ENCODE measurements at places on chromosomes 13 and 19. TPM values are rescaled to one million over a fixed set of nuclear protein-coding genes. Genes with fewer than 3 reads are reported as not detected.

GRCh38 chr13:66567899-66568612, 662.1 kb downstream of the PCDH9 start:
- DNase-seq, result no peak

- DNase-seq, result no peak
These were observed at the start of gene LEUTX for GRCh38 chr19:39778763-39779162. TSS of gene LEUTX (plus strand) at chr19:39778854. CDS start at chr19:39778921, 67 bp downstream.

The C19orf33 gene
- total RNA-seq, result 300 TPM

GRCh38 chr13:112345826-112346172, 30.4 kb upstream of the SPACA7 start:
- DNase-seq, result no peak

The INTS6 gene
- total RNA-seq, result 23.2 TPM

GRCh38 chr13:79258489-79258888, 147.6 kb downstream of the RBM26 start:
- no peak for DNase-seq

The URAD gene
- not detected for total RNA-seq

- DNase-seq, result peak; percentile 68
These were observed 9.9 kb downstream of the LMTK3 start for GRCh38 chr19:48501494-48502349.

DNA sequence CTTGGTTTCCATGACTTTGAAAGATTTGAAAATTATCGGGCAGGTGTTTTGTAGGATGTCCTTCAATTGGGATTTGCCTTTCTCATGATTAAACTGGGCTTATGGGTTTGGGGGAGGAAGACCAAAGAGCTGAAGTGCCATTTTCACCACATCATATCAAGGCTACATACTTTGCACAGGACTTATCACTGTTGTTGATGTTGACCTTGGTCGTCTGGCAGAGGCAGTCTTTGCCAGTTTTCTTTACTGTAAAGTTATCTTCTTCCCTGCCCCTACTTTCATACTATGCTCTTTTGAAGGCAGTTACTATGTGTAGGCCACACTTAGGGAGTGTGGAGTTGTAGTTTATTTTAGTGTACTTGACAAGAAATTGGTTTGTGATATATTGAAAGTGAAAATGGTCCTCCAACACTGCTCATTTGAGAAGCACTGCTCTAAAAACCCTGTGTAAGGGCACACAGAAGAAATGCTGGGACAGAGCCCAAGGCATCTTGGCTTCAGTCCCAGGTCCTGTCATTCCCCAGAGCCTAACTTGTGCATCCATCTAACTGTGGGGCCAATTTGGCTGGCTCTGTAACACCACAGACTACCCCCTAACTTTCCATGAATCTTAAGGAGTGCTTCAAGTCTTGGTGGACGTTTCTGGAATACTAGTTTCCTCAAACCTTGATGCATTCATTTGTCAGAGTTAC, 384.9 kb downstream of the KCNRG start:
- DNase-seq, result no peak

DNA sequence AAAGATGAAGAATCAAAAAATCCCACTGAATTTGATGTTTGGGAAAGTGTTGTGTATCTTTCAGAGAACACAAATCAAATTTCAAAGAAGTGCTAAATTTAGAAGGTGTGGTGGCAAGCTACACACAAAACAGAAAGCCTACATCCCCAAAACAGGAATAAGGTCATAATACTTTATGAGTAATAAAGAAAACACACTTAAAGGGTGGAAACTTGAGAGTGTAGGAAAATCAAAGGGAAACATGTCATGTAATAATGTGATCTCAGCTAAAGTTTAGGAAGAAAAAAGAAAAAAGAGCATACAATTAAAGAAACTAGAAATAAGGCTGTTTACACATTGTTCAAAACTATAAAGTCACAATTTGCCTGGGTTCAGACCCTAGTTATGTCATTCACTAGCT, 668.7 kb downstream of the PCDH17 start:
- no peak for DNase-seq

The CYP2A6 gene
- total RNA-seq, result not detected

GRCh38 chr19:17103177-17103576, 27.6 kb downstream of the MYO9B start:
- DNase-seq, result no peak

- DNase-seq, result no peak
These were observed 154.9 kb upstream of the KL start for GRCh38 chr13:32861304-32861703.

DNA sequence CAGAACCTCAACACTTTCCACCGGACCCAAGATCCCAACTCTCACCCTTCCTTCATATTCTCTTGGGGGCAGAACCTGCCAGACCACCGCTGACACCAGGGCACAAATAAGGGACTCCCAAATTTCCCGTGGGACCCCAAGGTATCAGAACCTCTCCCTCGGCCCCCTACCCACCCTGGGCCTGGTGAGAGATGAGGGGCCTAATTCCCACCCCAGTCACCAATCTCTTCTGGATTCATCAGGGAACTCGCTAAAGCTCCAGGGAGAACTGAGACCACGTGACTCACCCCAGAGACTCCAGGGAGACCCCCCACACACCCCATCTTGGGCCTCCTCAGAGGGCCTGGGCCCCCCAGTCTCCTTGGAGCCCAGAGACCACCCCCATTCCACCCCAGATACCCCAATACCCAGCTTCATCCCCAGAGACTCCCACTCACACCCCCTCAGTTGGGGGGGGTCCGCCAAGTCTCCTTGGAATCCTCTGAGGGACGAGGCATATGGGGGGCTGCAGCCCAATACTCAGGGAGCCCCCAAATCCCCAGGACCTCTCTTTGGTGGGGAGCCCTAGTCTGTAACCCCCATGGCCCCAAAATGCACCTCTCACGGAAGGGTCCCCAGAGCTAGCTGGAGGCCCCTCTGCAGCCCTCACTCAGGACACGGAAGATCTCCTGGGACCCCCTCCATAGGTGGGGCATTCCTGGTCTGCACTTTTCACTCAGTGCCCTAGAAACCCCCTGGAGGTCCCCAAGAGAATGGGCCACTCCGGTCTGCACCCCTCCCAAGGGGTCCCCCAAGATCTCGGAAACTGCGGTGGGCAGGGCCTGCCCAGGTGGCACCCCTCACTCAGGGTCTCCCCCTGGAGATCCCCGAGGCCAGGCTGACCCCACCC, 1.6 kb downstream of the LMNB2 start:
- no peak for DNase-seq

- DNase-seq, result peak; percentile 87
These were observed 103.4 kb upstream of the POSTN start for GRCh38 chr13:37701972-37702371.

DNA sequence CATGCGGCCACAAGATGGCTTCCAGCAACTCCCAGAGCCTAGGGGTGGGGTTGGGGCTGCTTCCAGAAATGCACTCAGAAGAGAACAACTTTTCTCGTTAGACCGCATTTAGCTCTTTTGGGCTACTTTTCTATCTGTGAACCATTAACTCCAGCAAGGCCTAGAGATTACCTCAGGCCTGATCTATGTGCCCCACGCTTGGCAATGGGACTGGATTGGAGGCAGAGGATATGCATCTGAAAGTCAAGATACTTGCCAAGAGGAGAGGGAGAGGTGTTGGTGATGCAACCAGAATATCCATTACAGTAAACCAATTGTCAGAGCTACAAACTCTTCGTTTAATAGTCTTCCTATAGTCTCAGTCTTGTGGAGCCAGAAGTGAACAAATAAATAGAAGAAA, 177.7 kb downstream of the TDRD3 start:
- no peak for DNase-seq

The MEIOSIN gene
- total RNA-seq, result not detected

- no peak for DNase-seq
These were observed 177.1 kb upstream of the RFC3 start for GRCh38 chr13:33640832-33641231.

The ZNF470 gene
- 2.9 TPM for total RNA-seq

DNA sequence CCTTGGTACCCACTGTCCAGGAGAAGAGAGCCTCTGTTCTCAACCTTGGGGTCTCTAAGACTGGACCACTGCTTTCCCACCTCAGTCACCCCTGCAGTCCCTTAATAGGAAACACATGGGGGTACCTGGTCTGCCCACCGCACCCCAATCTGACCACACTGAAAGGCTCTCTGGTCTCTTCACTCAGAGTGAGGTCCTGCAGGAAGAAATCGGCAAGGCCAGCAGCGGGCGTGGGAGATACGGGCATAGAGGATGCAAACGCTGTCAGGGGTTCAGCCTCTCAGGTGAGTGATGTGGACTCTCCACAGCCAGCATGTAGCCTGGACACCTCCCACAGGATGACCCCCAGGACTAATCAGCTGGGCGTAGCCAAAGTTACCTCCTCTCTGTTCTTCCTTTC, 3.5 kb downstream of the SIGLEC9 start:
- DNase-seq, result no peak

The KCNN4 gene
- total RNA-seq, result 8.8 TPM

GRCh38 chr13:33323801-33324510, 38.4 kb upstream of the STARD13 start:
- no peak for DNase-seq

- DNase-seq, result no peak
These were observed 502.4 kb downstream of the MYO16 start for GRCh38 chr13:109131698-109132257.

The IGFLR1 gene
- 8.8 TPM for total RNA-seq

GRCh38 chr19:30367421-30367820, 4.8 kb upstream of the ZNF536 start:
- no peak for DNase-seq

GRCh38 chr13:80572923-80573316, 232.0 kb upstream of the SPRY2 start:
- DNase-seq, result no peak

The OR10H1 gene
- not detected for total RNA-seq

DNA sequence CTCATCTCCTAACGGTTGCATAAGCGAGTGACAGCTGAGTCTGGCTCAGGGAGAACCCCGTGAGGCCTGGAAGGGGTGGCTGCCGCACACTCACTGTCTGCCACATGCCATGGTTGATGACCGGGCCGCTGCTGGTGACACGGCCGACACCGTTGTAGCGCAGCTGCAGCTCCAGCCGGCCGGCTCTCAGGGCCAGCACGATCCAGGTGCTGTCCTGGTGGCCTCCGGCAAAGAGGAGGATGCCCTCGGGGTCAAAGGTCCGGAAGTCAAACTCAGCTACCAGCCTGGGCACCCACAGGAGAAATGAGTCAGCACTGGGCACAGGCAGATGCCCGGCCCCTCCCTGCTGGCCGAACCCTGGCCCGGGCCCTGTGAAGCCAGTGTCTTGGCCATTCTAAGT, 31.7 kb downstream of the GAS6 start:
- DNase-seq, result no peak

The SOHLH2 gene
- not detected for total RNA-seq

DNA sequence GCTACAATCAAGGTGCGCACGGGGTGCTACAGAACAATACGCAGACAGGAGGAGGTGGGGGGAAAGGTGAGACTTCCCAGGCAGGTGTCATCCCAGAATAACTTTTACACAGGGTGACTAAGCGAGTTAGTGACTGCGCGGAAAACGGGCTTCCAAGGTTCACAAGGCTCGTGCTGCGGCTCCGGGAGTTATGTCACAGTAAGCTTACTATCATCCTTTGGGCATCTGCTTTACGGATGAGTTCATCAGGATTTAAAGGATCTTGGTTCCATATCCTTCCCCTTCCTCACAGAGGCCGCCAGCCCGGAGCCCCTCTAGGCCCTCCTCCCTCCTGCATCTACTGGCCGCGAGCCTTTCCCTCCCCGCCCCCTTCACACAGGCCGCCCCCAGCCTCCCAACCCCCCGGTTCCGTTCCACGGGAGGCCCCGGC, 474 bp upstream of the IFT88 start:
- DNase-seq, result peak; percentile 43

The SAFB2 gene
- total RNA-seq, result 23.8 TPM

The KLC3 gene
- total RNA-seq, result 8.9 TPM

DNA sequence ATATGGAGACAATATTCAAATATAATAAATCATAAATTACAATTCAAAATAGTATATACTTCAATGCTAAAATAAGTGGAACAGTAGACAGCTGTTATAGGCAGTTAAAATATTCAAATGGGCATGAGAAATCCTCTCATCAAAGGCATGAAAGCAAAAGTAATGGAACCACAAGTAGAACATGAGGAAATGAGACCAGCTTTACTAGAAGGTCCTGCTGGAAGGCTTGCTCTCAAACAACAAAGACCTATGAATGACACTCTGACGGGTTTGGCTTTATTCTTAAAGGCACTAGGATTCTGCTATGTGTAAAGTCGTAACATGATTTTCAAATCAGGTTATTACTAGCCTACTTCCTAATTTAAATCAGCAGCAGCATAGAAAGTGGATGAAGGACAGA, 148.1 kb downstream of the VWA8 start:
- DNase-seq, result no peak

The GPC5 gene
- 0.14 TPM for total RNA-seq

- no peak for DNase-seq
These were observed 13.5 kb downstream of the PPP1R13L start for GRCh38 chr19:45391346-45391745.

- DNase-seq, result no peak
These were observed 118.3 kb downstream of the LHFPL6 start for GRCh38 chr13:39484506-39485313.

The MEGF8 gene
- 45.0 TPM for total RNA-seq

The WDR83 gene
- total RNA-seq, result 15.7 TPM

- no peak for DNase-seq
These were observed 10.6 kb upstream of the NUP62 start for GRCh38 chr19:49939721-49940481.

GRCh38 chr19:28495046-28495445, 717.9 kb downstream of the UQCRFS1 start:
- DNase-seq, result no peak

DNA sequence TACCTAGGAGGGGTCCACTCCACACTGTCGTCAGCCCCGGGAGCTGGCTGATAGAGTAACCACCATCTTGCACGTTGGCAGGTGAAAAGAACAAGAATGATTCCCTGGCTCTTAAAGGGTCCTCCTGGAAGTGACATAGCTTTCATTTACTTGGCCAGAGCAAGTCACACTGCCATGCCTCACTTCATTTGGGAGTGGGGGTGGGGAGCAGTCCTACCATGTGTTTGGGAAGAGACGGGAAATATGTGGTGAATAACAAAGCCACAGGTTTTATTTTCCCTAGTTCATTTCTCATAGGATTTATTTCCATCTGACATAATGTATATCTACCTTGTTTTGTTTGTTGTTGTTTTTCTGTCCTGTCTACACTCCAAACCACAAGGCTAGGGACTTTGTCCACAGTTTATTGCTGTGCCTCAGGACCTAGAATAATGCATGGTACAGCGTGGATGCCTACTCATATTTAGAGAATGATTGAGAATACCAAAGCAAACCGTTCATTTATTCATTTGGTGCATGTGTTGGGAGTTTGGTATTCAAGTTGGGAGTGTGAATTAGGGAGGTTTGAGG, 26.8 kb downstream of the UBAC2 start:
- DNase-seq, result no peak

- DNase-seq, result no peak
These were observed 53.0 kb downstream of the ARHGEF7 start for GRCh38 chr13:111168107-111168506.

DNA sequence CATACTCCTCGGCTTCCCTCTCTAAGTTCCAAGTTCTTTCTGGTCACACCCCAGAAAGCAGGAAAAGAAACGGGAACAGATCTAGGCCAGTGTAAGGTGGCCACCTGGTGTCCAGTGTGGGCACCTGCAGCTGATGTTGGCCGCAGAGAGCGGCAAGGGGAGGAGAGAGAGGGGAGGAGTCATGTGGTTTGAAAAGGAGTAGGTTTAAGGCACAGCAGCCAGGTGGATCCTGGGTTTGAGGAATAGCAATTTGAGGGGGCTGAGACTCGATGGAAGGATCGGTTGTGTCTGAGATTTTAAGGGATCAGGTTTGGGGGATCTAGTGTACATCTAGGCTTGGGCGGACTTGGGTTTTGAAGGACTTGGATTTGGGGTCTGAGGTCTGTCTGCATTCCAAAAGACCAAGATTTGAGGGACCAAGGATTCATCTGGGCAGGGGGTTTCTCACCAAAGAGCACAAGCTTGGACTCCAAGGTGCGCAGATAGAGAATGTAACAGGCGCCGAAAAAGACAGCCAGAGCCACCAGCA, 1.2 kb downstream of the RABAC1 start:
- DNase-seq, result peak; percentile 60
